ENCODE measurements at places on chromosomes 4 and X.

DNA sequence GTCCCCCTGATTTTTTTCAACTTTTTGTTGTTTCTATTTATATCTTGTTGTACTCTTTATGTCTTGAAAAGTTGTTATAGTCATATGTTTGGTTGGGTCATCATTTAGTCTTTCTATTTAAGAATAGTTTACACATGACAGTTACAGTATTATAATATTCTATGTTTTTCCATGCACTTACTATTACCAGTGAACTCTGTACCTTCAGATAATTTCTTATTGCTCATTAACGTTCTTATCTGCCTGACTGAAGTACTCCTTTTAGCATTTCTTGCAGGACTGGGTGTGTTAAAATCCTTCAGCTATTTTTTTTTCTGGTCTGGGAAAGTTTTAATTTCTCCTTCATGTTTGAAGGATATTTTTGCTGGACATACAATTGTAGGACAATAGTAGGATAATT lies 157.7 kb upstream of the DIPK2B start:
- no peaks in the 10 kb centered on the region for H3K27me3 ChIP-seq
- H3K36me3 ChIP-seq = no peaks in the 10 kb centered on the region
- H3K27ac ChIP-seq = no peak overlapping the region
- DNase-seq = no peak
- H3K4me3 ChIP-seq = no peak overlapping the region

DNA sequence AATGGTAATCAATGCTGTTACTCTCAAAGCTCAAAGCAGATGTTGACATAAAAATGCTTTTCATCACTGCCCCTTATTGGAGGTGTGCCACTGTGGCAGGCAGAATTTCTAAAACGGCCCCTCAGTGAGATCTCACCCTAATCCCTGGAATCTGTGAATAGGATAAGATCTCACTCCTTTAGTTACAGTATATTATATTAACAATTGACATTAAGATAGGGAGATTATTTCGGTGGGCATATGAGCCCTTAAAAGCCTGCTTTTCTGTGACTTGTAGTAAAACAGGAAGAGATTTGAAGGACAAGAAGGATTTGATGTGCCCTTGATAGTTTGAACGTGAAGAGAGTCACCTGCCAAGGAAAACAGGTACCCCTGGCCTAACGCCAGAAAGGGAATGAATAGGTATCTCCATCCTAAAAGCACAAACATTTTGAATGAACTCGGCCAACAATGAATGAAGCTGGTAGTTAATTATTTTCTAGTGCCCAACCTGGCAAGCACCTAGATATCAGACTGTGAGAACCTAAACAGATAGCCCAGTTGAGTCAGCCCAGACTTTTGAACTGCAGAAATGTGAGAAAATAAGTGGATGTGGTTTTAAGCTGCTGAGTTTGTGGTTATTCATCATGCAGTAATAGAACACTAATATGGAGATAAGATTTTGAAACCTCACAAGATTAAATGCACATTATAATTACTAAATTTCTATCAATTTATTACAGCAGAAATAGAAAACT lies 881.6 kb downstream of the PCDH18 start:
- no peaks in the 10 kb centered on the region for H3K36me3 ChIP-seq
- H3K27me3 ChIP-seq = no peaks in the 10 kb centered on the region
- H3K4me1 ChIP-seq = peaks cover 2% of the 10 kb centered on the region
- no peak for DNase-seq
- H3K27ac ChIP-seq = no peak overlapping the region
- no peak overlapping the region for H3K4me3 ChIP-seq

DNA sequence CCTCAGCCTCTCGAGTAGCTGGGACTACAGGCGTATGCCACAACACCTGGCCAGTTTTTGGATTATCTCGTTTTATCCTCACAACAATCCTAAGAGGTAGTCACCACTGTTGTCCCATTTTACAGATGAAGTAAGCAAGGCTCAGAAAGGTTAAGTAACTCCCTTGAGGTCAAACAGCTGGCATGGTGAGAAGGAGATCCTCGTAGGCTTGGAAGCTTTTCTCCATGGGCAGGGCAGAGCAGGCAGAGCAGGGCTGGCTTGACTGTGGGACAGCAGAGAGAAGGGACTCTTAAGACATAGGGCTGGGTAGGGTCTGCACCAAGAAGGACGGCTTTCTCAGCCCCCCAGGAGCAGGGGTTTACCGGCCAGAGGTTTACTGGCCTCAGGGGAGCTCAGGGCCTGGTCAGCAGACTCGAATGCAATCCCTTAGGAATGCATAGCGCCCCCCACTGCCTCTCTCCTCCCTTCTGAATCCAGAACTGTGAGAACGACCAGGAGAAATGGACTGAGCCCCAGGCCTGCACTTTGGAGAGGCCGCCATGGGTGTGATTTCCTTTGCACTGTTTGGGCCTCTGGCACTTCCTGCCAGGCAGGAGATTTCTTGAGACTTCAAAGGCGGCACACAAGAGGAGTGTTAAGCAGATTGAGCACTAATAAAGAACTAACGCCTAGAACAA lies 14.0 kb upstream of the CDKN2AIP start:
- H3K36me3 ChIP-seq = no peaks in the 10 kb centered on the region
- H3K4me1 ChIP-seq = peaks cover 39% of the 10 kb centered on the region
- no peaks in the 10 kb centered on the region for H3K27me3 ChIP-seq
- peak overlapping the region; percentile 87 for H3K27ac ChIP-seq
- H3K4me3 ChIP-seq = peak overlapping the region; percentile 53

GRCh38 chr4:38538517-38538916 lies 125.5 kb upstream of the KLF3 start:
- peaks cover 6% of the 10 kb centered on the region for H3K4me1 ChIP-seq
- peaks cover 4% of the 10 kb centered on the region for H3K36me3 ChIP-seq
- peak overlapping the region; percentile 34 for H3K27ac ChIP-seq
- DNase-seq = no peak
- H3K27me3 ChIP-seq = no peaks in the 10 kb centered on the region
- H3K4me3 ChIP-seq = no peak overlapping the region

DNA sequence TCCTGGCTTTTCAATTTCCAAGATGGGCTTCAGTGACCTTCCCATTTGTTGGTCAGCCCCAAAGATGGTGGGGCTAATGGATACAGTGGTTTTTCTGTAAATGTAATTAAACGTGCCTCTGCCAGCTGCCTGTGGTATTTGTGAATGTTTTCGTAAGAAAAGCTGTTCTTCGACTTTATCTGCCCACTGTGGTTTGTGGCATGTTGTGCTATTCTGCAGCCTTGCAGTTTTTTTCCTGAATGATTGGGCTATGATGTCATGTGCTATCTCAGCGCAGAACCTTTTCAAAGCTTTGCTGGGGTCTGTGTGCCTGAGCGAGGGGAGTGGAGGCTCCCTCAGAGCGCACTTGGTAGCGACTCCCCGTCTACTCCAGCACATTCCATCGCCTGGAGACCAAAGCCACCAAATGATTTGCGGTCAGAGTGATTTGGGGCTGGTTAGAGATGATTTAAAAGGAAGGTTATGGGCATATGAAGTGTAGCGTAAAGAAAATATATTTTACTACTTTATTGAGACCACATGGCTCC lies 137.5 kb downstream of the PALLD start:
- H3K4me3 ChIP-seq = no peak overlapping the region
- no peaks in the 10 kb centered on the region for H3K36me3 ChIP-seq
- H3K27ac ChIP-seq = no peak overlapping the region

GRCh38 chrX:131985526-131986049 lies 37.5 kb upstream of the STK26 start:
- no peak overlapping the region for H3K4me3 ChIP-seq
- peaks cover 2% of the 10 kb centered on the region for H3K36me3 ChIP-seq
- H3K27ac ChIP-seq = peak overlapping the region; percentile 91
- no peaks in the 10 kb centered on the region for H3K27me3 ChIP-seq
- no peak for DNase-seq
- peaks cover 78% of the 10 kb centered on the region for H3K4me1 ChIP-seq
